ENCODE measurements at places on chromosomes 2 and 18.

- no peak for DNase-seq
These were observed 329.6 kb upstream of the MAP2 start for GRCh38 chr2:209094221-209094620.

GRCh38 chr2:45872211-45872610 is 220.7 kb downstream of the PRKCE start:
- no peak for DNase-seq

- no peak for DNase-seq
These were observed 1294.0 kb downstream of the LRP1B start for GRCh38 chr2:140836826-140837225.

DNA sequence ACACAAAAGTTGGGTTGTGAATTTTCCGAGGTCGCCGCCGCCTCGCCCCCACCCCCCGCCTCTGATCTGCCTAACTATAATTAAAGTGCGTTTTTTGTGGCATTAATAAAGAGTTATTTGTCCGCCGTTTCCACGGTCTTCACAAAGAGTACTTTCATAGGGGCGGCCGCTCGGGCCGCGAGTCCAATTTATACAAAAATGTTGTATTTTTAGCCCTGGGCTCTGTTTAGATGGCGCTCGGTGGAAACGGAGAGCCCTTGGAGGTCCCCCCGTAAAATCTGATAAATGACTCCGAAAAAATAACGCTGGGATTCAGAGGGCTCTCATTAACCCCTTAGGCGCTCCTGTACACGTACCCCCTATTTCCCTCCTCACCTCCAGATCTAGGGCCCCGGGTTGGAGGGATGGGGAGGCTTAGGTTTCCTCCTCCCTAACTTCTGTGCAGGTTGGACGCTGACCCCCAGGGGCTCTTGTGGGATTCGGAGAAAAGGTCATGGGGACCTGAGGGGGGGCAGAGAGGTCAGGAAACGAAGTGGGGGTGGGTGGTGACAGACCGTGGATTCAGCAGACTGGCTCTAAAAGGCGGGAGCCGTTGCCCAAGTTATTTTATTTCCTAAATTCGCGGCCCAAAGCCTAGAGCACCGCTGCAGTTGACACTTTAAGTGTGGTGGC is 1.9 kb downstream of the CYP26B1 start:
- no peak for DNase-seq

GRCh38 chr18:10322435-10322834 is 132.0 kb upstream of the APCDD1 start:
- DNase-seq = no peak

DNA sequence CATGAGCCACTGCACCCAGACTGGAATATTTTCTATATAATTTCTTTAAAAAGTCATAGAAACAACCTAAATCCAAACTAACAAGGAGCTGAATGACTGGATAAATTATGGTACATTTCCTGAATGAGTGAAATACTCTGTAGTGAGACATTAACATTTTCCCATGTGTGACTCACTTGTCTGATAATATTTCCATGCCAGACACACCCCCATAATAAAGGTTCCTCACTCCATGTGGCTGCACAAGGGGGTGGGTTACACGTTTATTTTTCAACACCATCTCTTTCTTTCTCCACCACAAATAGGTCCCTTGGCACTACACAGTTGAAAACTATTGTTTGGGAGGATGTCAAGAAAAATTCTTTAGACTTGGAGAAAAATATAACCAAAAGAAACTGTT is 266.3 kb upstream of the LYPD1 start:
- no peak for DNase-seq

GRCh38 chr2:47035615-47036488 is 119.3 kb downstream of the STPG4 start:
- DNase-seq = no peak

DNA sequence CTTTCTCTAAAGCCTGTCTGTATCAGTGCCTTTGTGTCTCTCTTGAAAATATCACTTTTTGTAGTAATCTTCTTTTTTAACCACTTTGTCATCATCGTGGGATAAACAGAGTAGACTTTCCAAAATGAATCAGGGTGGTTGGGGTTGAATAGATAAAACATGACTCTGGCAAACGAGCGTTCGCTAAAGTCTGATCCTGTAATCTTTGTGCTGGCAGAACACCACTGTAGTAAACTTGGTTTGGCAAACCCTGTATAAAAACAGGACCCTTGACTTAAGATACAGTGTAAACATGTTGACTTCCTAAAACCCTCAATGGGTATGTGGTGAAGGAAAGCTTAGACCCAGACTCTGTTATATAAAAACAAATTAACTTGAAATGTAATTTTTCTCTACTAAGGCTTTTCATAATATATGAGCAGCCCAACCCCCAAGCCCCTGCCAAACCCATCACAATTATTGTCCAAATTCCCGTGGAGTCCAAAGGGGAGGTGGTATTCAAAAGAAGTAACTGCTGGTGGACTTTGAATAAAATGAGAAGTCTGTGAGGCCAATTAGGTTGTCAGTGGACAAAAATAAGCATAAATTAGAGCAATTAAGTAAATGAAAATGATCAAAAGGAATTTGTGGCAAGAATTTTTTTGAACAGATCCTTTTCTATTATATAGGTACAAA is 52.2 kb downstream of the COLEC12 start:
- DNase-seq = no peak

GRCh38 chr2:217878915-217879590 is 123.7 kb downstream of the TNS1 start:
- DNase-seq = no peak

DNA sequence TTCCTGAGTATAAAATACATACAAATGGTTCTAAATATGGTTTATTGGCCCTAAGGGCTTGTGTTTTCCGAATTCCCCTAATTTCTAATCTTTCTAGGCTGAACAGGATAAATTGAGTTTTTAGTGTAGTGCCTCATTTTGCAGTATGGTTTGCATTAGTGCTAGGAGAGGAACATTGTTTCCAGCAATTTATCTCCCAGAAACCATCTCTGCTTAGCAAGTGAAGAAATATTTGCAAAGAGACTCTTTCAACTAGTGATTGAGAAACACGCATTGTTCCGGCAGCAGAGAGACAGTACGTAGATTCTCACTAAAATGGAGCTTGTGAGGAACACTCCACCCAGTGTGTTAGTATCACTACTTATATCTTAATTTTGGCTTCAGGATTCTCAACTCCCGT is 177.8 kb upstream of the EPAS1 start:
- no peak for DNase-seq

- no peak for DNase-seq
These were observed 436.9 kb upstream of the GYPC start for GRCh38 chr2:126219081-126219480.

GRCh38 chr18:980586-980985 is 75.9 kb downstream of the ADCYAP1 start:
- DNase-seq = no peak

- no peak for DNase-seq
These were observed 33.4 kb upstream of the VPS54 start for GRCh38 chr2:64052463-64053241.

- DNase-seq = no peak
These were observed 13.1 kb downstream of the KLHL14 start for GRCh38 chr18:32759611-32760167.

DNA sequence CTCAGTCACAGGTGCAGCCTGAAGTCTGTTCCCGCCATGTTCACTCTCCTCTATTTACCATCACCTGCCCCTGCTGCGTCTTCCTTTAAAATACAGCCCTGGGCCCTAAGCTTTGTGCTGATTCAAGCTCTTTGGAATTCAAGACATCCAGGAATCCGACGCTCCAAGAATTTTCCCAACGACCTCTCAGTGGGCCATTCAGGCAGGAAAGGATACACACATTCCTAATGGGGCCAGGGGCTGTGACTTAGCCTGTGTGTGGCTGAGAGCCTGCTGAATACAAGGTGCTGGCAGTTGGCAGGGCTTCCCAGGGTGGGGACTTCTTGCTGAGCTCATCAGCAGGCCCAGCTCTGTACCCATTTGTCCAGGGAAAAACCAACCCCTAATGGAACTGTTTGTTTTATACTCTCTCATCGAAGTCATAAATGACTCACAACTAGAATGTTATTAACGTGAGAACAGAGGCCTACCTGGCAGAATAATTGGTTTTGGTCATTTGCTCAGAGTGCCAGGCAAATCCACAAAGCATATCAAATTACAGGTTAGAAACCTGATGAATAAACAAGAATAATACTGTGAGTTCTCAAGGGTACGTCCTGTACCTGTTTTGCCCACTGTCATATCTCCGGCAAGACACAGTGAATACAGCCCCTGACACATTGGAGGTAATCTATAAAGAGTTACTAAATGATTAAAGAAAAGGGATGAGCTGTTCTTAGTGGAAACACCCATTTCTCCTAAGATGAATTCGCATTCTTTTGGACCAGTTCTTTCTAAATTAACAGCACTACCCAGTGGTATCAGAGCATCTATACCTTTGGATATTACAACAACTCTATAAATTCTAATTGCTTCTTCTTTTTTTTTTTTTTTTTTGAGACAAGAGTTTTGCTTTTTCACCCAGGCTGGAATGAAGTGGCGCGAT is 12.6 kb upstream of the KCMF1 start:
- no peak for DNase-seq

- no peak for DNase-seq
These were observed 246.1 kb upstream of the TNP1 start for GRCh38 chr2:217105733-217106649.

- no peak for DNase-seq
These were observed 1233.5 kb upstream of the NXPH2 start for GRCh38 chr2:140013545-140014203.

GRCh38 chr2:65382776-65383357 is 49.5 kb downstream of the SPRED2 start:
- peak; percentile 81 for DNase-seq

- no peak for DNase-seq
These were observed 126.8 kb downstream of the AQP4 start for GRCh38 chr18:26738706-26739105.

DNA sequence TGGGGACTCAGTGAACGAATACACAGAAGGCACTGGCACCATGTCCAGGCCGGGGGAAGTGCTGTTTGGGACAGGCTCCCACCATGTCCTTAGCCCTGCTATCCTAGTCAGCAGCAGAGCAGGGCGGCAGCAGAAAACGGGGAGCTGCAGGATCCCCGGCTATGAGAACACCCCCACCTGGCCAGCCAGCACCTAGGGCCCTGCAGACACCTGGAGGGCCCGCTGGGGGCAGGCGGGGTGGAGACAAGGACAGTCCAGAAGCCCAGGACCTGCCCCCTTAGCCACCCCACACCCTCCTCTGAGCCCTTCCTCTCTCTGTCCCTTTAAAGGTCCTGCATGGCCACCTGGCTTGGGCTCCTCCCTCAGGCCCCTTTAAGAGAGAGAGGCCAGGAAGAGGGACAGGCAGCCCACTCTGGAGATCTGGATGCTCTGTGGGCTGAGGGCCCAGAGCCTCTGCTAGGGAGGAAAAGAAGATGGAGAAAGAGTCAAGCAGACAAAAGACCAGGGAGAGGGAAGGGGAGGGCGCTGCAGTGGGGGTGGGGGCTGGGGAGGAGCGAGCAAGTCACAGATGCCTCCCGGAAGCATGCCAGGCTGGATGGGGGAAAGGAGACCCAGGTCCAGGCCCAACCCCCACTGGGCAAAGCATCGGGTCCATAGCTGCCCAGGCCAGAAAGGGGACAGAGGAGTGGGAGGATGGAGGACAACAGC is 48.6 kb downstream of the BIN1 start:
- no peak for DNase-seq

GRCh38 chr2:65420712-65421431 is 11.5 kb downstream of the SPRED2 start:
- DNase-seq = no peak

DNA sequence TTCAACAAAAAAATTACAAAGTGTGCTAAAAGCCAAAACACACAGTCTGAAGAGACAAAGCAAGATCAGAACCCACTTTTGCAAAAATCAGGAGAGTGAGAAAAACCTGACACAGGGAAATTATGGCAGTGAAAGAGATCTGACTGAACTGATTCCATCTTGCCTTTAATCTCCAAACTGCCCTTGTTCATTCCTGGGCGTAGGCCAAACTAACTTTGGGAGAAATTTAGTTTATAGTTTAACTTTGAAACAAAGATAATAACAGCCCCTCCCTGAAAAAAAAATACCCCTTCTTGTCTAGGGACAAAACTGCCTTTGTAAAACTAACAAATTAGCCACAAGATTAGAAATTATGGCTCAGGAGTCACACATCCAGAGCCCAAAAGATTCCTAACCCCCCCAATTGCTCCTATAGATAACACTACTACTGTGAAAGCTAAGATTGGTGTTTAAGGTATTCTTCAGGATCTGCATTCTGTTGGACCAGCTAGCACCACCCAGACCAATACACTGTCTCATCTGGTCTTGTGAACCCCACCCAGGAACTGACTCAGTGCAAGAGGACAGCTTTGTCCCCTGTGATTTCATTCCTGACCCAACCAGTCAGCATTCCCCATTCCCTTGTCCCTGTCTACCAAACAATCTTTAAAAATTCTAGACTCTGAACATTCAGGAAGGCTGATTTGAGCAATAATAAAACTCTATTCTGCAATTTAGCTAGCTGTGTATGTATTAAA is 226.1 kb upstream of the SH3BP4 start:
- DNase-seq = no peak

- no peak for DNase-seq
These were observed 30.0 kb downstream of the IL1R2 start for GRCh38 chr2:102021779-102022178.

DNA sequence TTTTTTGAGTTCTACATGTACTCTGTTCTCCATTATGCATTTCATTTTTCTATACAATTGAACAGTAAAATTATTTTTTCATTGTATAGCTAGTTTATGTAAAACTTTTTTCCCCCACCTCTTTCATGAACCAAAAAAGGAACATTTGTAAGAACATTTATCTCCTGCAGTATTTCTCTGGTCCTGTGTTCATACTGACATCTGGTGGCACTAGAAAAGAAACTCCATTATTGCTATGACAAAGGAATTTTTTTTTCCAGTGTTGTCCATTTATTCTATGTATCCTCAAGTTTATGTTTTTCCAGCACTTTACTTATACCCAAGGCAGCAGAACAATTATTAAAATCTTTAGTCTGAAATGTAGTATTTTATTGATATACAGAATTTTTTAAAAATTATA is 27.4 kb upstream of the CHAC2 start:
- DNase-seq = no peak

DNA sequence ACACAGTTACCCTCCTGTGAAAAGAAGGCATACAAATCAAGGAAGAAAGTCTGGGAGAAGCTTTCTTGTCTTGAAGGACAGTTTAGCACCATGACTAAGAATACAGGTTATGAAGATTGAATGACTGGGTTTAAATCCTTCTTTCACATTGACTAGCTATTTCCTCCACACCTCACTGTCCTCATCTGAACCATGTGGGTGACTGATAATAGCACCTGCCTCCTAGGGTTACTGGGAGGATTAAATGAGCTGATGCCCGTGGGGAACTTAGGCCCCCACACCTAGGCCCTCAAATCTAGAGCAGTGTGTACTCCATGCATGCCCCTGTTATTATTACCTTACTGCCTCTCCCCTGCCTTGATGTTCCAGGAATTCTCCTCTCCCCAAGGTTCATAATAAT is 202.9 kb downstream of the FBXO15 start:
- no peak for DNase-seq

- DNase-seq = peak; percentile 71
These were observed 138.3 kb upstream of the ID2 start for GRCh38 chr2:8543383-8544170.

Data from stimulated activated CD4-positive, alpha-beta T cell treated with anti-CD3 and anti-CD28 coated beads, Interleukin-4, amount 100 ng/mL, for 1 hour (primary cell).